ENCODE measurements at places on chromosomes 4 and X. TPM values are rescaled to one million over a fixed set of nuclear protein-coding genes. Genes with fewer than 3 reads are reported as not detected.

DNA sequence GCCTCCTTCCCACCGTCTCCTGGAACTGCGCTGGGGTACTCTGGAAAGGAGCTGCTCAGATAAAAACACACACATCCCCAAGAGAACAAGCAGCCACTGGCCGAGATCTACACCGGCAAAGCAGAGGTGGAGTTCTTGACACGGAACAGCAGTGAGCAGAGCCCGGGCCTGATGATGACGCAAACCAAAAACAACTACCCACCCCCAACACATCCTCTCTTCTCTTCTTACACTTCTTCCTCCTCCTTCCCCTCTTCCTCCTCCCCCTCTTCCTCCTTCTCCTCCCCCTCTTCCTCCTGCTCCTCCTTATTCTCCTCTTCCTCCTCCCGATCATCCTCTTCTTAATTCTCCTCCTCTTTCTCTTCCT lies 4.6 kb downstream of the PNMA5 start:
- DNase-seq = no peak

DNA sequence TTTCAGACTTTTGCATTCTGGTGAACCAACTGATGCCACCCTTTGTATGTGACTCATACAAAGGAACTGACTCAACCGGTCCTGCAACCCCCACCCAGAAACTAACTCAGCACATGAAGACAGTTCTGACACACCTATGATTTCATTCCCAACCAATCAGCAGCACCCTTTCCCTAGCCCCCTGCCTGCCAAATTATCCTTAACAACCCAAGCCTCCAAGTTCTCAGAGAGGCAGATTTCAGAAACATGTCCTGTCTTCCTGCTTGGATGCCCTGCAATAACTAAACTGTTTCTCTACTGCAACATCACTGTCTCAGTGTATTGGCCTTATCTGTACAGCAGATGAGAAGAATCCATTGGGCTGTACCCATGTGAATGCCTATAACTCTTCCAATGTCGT lies 284.7 kb downstream of the CAMK2D start:
- no peak for DNase-seq

DNA sequence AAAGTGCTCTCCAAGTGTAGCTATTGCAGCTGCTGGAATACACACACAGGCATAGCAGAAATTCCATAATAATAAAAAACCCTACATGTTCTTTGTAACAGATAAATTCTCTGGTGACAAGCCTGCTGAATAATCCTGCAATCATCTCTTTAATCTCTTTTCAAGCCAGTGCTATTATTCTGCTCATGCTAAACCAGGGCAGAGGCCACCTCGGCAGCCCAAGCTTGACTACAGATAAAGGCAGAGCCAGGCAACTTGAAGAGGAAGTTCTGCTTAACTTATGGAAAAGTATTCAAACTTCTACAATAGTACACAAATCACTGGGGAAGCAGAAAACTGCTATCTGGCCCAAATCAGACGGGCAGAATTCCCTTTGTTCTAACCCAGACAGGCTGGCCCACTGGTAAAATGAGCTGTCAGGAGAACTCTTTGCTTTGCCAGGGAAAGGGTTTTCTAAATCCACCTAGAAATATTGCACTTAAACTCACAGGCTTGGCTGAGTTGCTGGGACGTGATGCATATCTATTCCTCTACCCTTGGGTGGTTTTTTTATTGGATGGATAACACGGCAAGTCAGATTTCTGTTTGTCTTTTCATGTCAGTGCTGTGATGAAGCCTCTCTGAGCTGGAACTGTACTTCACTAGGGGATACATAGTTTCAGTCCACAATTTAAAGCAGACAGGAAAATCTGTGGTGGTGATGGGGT lies 70.5 kb downstream of the GATB start:
- DNase-seq = no peak

GRCh38 chr4:123064390-123064789 lies 142.0 kb upstream of the NUDT6 start:
- no peak for DNase-seq

GRCh38 chr4:136476753-136477152 lies 1055.5 kb downstream of the PCDH18 start:
- no peak for DNase-seq

DNA sequence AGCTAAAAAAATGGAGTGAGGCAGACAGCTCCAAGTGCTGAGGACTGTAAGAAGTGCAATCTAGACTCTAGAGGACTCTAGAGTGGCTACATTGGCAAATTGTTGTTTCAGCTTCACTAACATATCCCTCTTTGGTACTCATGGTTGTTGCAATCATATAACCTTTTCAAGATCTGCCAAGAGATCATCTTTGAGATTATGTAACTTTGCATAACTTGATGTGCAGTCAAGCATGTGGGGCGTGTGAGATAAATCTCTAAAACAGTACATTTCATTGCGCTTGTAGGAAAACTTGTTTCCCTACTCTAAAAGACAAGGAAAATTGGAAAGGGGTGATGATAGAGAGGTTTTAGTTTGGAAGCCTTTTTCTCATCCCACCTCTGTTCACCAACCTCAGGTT lies 11.2 kb upstream of the BRS3 start:
- DNase-seq = no peak

GRCh38 chrX:926070-926469 lies 286.4 kb downstream of the CRLF2 start:
- no peak for DNase-seq

- no peak for DNase-seq
Observed at GRCh38 chr4:133154725-133155124, 5.6 kb downstream of the PCDH10 start.

DNA sequence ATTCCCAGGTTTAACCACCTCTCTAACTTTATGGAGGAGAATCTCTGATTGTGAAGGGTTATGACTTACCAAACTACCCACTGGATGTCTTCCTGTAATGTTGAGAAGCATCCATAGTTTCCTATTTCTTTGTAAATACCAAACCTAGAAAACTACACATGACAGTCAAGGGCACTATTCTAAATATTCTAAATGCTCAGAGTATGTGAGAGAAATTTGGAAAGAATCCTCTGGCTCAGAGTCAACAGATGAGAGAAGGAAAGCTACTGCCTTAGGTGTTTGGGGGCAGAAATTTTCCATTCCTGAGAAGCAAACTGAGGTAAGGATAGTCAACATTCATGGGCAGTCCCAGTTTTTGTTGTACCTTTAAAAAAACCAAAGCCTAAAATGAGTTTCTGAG lies 155.8 kb downstream of the KCNIP4 start:
- DNase-seq = no peak

- no peak for DNase-seq
Observed at GRCh38 chrX:30690330-30690729, 37.1 kb downstream of the GK start.

DNA sequence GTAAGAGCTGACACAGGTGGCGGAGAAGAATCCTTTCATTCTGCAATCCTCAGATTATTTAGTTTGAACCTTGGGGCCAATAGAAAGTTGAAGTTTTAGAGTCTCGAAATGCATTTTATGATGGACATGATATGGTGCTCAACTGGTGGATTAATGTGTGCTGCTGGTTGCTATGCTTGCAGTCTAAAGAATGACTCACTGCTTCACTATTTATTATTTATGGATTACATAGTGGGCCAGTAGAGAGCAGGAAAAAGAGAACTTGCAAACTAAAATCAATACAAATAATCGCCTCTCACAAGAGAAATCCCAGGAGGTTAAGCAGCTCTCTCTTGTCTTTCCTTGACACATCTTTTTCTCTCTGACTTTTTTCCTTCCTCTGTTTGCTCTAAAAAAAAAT lies 2326.8 kb upstream of the AGA start:
- no peak for DNase-seq

GRCh38 chr4:112234952-112235609 lies 3.5 kb downstream of the AP1AR start:
- DNase-seq = peak; percentile 71

- DNase-seq = no peak
Observed at GRCh38 chrX:42151808-42152207, 228.5 kb upstream of the CASK start.

GRCh38 chr4:86452422-86452891 lies 92.6 kb upstream of the MAPK10 start:
- DNase-seq = no peak

- DNase-seq = peak; percentile 18
Observed at GRCh38 chrX:21479695-21480270, 105.6 kb downstream of the CNKSR2 start.

DNA sequence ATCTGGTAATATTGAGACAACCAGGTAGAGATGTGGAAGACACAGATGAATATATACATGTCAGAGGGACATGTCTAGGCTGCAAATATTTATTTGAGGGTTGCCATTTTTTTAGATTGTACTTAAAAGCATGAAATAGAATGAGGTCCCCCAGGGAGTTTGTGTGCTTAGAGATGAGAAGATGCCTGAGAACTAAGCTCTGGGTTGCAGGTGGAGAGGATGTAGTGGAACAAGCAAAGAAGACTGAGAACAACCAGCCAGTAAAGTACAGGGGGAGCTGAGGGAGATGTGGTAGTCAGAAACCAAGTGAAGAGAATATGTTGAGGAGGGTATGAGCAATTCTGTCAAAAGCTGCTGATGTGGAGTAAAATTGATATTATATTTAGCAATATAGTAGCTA lies 95.6 kb upstream of the UNC5C start:
- DNase-seq = no peak

GRCh38 chr4:163111588-163111987 lies 55.1 kb downstream of the NAF1 start:
- no peak for DNase-seq

MMRN1 gene
- 0.52 TPM for total RNA-seq

IBSP gene
- not detected for total RNA-seq

CCKAR gene
- not detected for total RNA-seq

SOX3 gene
- not detected for total RNA-seq

CT45A1 gene
- not detected for total RNA-seq

SOWAHD gene
- total RNA-seq = 3.3 TPM
